ENCODE measurements at places on chromosomes 5 and 9.
A peak's percentile ranks its signal among the peaks of the same experiment; 100 is the strongest.

DNA sequence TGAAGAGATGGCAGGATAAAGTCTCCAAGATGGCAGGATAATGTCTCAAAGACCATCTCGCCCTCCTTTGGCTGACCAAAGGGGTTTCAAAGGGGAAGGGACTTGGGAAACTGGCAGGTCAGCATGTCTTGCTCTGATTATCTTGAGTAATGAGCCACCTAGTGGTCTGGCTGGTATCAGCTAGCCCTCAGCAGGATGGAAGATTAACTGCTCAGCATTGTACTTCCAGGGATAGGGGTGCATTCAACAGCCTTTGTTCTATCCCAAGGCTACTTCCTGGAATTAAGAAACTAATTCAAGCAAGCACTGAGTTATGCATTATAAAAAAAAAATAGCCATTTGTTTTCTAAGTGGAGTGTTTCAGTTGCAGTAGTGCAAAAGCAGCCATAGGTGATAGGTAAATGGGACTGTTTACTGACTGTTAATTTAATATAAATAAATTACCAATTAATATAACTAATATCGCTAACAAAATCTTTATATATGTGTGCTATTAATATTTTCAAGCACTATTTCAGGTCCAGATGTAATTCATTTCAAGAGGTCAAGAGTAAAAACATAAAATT, 555.5 kb downstream of the CDH9 start:
- DNase-seq, result peak; percentile 67

DNA sequence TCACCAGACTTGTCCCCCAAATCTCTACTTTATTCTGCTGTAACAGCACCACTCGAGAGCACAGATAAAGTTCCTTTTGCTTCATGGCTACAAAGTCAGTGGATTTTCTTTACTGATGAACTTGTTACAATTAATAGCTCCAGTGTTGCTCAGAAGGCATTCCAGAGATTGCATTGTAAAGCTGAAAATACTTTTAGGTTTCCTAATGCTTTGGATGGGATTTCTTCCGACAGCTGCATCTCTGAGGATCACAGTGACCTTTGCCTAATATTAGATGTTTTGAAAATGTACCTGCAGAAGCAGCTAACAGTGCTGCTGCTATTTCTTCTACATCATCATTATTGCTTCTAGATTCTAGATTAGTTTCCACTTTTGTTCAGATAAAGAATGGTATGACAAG, 58.8 kb upstream of the TMEM171 start:
- DNase-seq, result no peak

GRCh38 chr9:36913393-36914211, 120.5 kb downstream of the PAX5 start:
- DNase-seq, result no peak

- DNase-seq, result no peak
Observed at GRCh38 chr5:122697191-122697590, 77.7 kb upstream of the SNX2 start.

- no peak for DNase-seq
Observed at GRCh38 chr5:146873186-146873917, 5.2 kb downstream of the PPP2R2B start.

DNA sequence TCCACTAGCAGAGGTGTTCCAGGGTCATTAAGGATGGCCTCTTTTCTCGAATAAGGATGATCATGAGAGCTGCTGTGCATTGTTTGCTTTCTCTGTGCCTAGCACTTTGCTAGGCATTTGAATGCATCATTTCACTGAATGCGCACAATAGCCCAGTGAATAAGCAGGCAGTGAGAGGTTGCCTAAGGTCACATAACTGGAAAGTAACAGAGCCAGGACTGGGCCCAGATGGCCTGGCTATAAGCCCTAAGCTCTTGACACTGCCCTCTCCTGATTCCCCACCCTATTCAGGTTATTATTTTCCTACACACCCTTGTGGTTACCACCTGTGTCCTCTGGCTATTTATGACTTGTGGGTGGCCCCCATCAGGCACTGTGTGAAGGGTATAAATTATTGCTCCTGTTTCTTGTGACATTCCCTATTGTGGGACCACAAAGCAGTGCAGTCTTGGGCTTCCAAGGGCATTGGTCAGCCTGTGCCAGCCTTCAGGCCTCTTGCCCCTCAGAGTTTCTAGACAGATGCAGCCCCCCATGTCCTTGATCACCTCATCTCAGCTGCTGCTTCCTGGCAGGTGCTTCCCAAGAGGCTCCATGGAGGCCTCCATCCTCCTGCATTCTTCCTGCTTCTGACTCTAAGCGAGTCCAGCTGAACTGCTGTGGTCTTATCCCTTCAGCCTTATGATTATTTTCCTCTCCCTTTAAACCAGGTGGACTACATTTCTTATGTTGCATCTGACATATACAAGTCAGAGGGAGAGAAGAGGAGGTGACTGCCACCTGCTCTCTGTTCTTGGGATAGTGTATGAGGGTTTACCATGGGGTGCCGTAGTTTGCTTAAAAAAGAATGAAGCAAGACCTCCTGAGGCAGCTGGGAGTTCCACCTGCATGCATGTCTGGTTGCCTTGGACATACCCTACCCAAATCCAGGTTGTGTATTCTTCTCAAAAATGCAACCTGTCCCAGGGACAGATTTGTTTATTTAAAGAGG, 47.6 kb downstream of the ANGPTL2 start:
- peak; percentile 30 for DNase-seq

DNA sequence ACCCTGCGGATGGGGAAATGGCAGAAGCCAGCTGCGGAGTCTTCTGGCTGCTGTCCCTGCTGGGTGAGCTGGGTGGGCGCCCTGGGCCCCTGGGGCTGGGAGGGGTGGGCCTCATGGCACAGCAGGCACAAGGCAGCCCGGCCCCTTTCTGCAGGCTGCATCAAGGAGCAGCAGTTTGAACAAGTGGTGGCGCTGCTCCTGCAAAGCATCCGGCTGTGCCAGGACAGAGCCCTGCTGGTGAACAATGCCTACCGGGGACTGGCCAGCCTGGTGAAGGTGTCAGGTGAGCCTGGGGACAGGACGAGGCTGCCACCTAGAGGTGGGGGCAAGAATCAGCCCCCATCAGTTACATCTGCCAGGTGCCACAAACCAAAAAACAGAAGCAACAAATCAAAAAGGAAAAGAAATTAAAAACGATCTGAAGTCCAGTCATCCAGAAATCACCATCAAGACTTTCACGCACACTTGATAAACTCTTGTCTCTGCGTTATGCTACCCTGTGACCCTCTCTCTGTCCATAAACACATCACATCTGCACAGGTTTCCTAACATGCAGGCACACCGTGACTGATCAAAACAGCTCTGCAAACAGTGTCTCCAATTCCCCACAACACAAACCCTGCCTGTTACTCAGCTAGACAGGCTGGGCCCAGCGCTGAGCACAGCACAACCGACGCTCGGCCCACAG, 13.9 kb downstream of the REXO4 start:
- no peak for DNase-seq

DNA sequence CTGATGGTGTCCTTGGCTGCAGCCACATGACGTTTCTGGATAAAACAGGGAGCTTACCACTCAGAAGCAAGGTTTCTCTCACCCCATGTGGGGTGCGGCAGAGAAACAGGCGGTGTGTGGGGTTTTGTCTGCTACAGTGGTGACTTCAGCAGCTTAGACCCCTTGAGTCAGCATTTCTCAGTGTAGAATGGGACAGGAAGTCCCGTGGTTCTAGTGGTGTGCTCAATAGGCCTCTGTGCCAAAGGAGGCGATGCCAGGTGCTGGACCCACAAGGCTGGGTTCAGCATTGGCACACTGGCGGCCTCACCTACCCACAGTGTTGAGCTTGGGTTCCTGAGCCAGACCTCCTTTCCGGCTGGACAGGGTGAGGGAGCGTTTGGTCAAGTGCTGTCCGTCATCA, 125.2 kb upstream of the SMIM23 start:
- DNase-seq, result no peak

- DNase-seq, result no peak
Observed at GRCh38 chr5:33303579-33304095, 137.1 kb upstream of the TARS1 start.

DNA sequence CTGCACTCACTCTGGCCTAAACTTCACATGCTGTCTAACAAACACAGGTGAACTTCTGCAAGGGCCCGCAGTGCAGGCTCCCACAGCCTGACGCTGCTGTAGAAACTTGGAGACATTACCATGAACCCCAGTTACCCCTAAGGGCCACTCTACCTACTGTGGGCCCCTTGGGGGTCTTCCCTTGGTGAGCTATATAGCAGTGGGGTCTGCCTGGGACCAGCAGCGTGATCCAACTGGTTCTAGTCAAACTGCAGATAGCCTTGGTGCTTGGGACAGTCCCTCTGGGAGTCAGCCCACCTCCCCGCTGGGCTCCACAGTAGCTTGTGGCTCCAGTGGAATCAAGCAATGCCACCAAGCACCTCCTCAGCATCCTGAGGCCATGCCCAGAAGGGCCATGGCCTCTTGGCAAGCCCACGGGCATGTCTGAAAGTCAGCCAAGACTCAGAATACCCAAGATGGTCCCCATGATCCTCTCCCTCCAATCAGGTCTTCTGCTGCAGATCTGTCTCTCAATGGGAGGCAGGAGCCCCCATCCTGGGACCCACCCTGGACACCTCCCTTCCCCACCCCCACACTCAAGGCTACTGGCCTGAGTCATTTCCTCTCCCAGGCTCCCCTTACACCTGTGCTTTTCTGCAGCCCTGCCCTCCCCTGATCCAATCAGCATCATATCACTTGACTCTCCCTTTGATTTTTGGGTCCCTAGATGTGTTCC, 230.0 kb upstream of the IRX1 start:
- no peak for DNase-seq

- DNase-seq, result no peak
Observed at GRCh38 chr9:97703437-97704344, 6.6 kb upstream of the XPA start.

- DNase-seq, result no peak
Observed at GRCh38 chr5:173591056-173591514, 25.4 kb downstream of the BOD1 start.

GRCh38 chr5:131589510-131590348, 45.3 kb downstream of the RAPGEF6 start:
- DNase-seq, result peak; percentile 66

All from SHP77 treated with DMSO at 0.1 percent for 48 hours (cell line).